ENCODE measurements at places on chromosomes 4 and X.

DNA sequence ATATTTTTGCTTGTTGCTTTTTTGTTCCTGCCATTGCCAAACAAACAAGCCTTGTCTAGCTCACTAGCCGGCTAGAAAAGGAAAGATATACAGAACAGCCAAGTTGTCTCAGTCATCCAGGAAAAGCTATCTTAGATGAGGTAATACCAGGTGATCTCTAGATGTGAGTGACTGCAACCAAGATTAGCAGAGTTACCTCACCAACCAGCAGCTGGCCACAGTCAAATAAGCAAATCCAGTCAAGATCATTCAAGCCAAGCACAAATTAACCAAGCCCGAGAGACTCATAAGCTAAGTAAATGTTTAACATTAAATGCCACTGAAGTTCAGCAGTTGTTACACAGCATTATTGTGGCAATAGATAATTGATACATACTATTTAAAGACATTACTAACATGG lies 108.6 kb downstream of the CENPC start:
- no peak for DNase-seq

- no peak for DNase-seq
Observed at GRCh38 chr4:26878794-26879391, 18.3 kb downstream of the STIM2 start.

GRCh38 chrX:19814778-19815177 lies 72.6 kb downstream of the SH3KBP1 start:
- no peak for DNase-seq

DNA sequence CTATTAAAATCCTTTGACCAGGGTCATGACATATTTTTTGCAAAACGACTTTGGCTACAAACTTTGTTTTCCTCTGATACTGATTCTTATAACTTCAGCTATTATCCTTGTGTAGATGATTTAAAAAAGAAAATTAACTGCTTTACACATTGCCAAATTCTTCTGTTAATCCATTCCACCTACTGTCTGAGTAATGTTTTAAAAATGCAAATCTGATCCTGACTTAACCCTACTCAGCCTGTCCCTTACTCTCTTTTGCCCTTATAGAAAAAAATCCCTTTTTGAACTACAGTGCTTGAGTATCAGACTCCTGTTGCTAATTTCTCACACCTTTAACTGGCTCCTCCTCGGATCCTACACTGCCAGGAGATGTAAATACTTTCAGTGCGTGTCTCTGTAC lies 723.1 kb downstream of the ADGRL3 start:
- no peak for DNase-seq

- DNase-seq: no peak
Observed at GRCh38 chr4:186088523-186088922, 16.0 kb upstream of the FAM149A start.

DNA sequence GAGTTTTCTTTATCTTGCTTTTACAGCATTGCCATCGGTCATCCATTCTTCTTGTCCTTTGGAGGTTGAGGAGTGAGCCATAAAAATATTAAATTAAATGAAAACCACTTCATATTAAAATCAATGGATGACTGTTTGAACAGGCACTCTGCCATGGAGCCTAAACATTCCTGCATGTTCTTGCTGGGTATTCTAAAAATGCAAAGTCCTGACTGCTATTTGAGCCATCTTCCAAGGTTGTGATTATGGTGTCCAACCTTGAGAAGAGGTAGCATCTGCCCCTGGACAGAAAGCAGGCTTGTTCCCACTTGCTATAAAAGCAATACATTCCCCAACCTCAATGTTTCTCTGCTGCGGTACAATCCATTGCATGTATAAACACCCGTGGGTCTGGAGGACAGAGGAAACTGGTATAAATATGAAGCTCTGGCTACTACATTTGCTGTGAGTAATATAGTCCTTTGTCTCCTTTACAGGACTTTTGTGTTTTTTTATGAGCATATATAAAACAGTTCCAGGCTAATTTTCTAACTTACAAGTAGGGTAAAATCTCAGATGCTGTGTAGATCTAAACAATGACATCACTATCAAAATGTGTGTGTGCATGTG lies 70.9 kb upstream of the FAT4 start:
- DNase-seq: no peak

DNA sequence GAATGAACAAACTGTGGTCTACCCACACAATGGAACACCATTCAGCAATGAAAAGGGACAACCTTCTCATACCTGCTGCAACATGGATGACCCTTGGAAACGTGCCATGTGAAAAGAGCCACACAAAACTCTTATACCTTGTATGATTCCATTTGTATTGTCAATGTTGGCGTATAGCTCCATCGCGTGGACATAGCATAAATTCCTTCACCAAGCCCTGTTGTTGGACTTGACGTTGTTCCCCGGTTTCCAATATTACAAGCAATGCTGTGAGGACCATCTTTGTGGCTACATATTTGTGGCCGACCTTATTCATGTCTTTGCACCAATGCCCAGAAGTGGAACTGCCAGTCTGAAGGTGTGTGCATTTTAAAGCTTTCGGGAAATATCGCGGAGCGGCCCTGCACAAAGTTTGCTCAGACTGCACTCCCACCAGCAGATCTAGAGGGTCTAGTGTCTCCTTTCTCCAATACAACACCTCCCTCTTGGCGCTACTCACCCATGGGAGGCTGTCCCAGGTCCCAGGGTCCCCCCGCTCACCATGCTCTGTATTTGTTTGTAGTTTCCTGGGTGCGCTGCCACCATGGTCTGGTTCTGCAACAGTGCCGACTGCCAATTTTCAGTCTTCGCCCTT lies at the start of gene CLDN34:
TSS of gene CLDN34 (plus strand) at position 584 of the 634 bp plus-strand sequence. CDS start at position 584, 0 bp downstream.
- no peak for DNase-seq

GRCh38 chr4:186634591-186635128 lies 79.3 kb upstream of the MTNR1A start:
- DNase-seq: no peak

DNA sequence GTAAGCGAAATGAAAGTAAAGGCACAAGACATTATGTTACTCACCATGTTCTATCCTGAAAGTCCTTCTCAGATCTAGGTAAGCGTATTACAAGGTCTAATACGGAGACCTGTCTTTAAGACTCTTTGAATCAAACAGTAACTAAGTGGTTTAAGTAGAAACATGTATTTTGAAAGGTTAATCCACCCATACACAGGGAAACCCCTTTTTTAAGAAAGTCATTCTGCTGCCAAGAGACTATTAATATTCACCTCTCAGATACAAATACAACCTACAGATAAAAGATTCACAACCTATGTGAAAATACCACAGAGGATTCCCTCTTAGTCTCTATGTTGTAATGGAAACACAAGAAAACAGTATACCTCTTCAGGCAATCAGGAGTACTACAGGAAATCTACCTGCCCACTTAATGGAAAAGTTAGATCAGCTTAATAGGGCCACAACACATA lies 63.2 kb upstream of the TNIP3 start:
- no peak for DNase-seq

GRCh38 chr4:102736636-102737549 lies 23.9 kb downstream of the MANBA start:
- DNase-seq: no peak

GRCh38 chr4:84498203-84498934 lies 723 bp downstream of the NKX6-1 start:
- DNase-seq: no peak

GRCh38 chr4:147599769-147600168 lies 17.4 kb upstream of the TMEM184C start:
- DNase-seq: no peak

DNA sequence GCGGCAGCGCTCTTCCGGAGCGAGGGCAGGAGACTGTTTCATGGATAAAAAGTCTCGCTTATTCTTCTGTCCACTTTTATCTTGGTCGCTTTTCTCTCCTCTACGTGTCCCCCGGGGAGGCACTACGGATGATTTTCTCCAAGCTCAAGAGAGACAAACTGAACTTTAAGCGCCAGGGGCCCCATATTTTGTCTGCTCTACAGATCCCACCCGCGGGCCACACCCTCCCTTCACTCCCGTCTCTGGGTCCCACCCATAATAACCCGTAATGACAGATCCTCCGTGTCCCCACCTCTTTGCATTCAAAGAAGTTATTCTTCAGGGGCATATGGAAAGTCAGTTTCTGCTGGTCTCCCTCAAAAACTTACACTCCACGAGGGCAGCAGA lies at the start of gene CORIN:
TSS of gene CORIN (minus strand) at position 160 of the 387 bp plus-strand sequence. CDS start at position 42, 118 bp downstream.
- no peak for DNase-seq

- DNase-seq: no peak
Observed at GRCh38 chr4:19266566-19266965, 985.1 kb upstream of the SLIT2 start.

GRCh38 chrX:42714981-42715700 lies 62.8 kb downstream of the PPP1R2C start:
- no peak for DNase-seq

- DNase-seq: no peak
Observed at GRCh38 chrX:39159921-39160507, 358.8 kb downstream of the MID1IP1 start.

- no peak for DNase-seq
Observed at GRCh38 chr4:133982533-133983224, 218.9 kb downstream of the PABPC4L start.

- no peak for DNase-seq
Observed at GRCh38 chr4:39710098-39710896, 12.4 kb downstream of the UBE2K start.

GRCh38 chr4:150253965-150254630 lies 175.9 kb downstream of the DCLK2 start:
- no peak for DNase-seq

DNA sequence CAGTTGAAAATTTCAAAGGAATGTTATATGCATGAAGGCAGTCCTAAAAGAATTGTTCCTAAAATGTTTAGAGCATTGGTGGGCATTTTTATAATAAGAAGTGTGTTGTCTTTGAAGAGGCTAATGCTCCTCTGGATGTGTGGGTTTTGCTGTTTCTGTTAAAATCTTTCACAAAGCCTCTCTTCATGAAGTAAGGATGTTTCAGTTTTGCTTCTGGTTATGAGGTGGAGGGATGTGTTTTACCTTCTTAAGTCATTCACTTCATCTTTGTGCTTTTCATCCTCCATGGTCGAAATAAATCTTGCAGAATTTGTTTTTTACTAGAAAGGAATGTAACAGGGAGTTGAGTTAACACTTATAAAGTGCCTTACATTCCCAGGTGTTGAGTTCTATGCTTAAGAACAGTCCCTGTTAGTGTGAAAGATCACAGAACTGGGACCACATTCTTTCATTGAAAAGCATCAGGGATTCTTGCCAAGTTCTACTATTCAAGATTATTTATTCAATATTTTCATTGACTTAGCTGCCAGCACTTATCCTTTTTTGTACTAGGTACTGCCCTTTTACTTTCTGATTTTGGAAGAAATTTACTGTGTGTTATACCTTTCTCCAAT lies 21.1 kb downstream of the FHIP1A start:
- DNase-seq: no peak

GRCh38 chrX:110665223-110666002 lies 130.2 kb downstream of the CHRDL1 start:
- no peak for DNase-seq

DNA sequence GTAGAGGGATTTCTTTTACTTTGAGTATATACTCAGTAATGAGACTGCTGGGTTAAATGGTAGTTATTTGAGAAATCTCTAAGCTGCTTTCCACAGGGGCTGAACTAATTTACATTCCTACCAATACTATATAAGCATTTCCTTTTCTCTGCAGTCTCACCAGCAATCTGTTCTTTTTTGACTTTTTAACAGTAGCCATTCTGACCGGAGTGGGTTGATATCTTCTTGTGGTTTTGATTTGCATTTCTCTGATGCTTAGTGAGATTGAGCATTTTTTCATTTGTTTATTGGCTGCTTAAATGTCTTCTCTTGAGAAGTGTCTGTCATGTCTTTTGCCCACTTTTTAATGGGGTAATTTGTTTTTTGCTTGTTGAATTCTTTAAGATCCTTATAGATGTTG lies 43.3 kb downstream of the SPCS3 start:
- DNase-seq: no peak

- no peak for DNase-seq
Observed at GRCh38 chr4:42533042-42533441, 123.9 kb downstream of the ATP8A1 start.

GRCh38 chrX:22276781-22277180 lies 4.1 kb downstream of the CBLL2 start:
- DNase-seq: no peak

DNA sequence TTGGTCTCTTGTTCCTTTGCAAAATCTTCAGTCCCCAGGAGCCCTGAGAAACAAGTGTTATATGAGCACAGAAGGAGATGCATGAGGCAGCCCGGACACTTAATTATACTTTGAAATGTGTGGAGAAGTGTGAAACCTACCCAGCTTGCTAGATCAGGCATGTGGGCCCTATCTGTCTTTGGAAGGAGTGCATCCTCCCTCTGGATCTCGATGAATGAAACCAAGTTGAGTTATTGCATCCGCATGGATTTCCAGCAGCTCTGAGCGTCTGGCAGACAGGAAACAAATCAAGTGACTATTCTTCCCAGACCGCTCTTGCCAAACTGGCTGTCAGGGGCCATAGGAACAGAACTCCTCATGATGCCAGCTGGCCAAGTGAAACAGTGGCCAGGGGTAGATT lies 19.6 kb upstream of the SOWAHD start:
- no peak for DNase-seq

DNA sequence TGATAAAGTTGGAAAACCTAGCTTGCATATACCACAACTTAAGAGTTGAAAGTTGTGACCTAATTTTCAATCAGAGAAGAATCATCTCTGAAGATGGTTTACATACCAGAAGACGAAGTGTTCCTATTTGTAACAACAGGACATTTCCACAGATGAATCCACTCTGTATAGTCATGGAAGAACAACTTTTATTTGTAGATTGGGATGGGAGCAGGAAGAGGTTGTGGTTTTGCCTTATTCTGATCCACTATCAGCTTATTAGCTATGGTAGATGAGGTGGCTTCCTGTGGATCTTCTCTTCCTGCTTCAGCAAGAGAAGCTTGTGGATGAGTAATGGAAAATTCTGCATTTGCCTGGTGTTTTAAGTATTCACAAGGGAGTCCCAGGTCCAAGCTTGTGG lies 18.6 kb upstream of the SUPT20HL1 start:
- no peak for DNase-seq

GRCh38 chrX:24859211-24859841 lies 156.4 kb downstream of the ARX start:
- no peak for DNase-seq

DNA sequence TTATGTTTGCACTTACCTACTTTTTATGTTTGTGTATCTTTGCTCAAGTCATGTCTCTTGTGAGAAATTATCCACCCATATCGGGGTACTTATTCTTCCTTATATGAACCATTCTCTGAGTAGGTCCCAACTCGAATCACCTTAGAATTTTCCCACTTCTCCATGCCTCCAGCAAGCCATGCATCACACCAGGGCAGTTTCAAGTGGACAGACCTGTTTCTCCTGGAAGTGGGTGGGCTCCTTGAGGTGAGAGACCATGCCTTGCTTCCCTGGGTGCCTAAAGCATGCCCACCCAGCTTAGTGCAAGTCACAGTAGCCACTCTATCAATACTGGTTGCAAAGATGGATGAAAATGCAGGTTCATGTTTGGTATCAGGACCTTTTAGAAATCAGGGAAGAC lies 187.2 kb downstream of the KIT start:
- DNase-seq: no peak

GRCh38 chr4:120685756-120686278 lies 236.7 kb downstream of the PRDM5 start:
- no peak for DNase-seq
